ENCODE measurements at places on chromosomes 11 and 22.

DNA sequence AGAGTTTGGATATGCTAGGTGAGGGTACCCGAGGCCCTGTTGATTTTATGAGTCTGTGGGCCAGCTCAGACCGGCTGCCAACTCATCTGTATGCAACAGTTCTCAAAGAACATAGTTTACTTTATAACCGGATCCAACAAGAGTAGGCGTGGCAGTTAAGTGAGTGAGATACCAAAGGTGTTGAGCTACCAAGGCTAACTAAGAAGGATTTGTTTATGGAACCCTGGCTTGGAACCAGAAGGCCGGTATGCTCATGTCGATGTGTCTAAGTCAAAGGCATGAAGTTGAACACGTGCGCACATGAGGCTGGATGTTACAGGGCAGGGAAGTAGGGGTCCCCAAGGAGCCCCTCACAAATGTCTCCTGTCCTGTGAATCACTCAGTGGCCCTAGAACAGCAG, at the start of gene KCNJ1:
KCNJ1 (minus strand) TSS at position 20 of the 400 bp plus-strand sequence. CDS start 27,053 bp downstream, outside the sequence.
- DNase-seq, result no peak

- DNase-seq, result no peak
Observed at GRCh38 chr11:69202511-69203221, 46.9 kb downstream of the SMIM38 start.

- no peak for DNase-seq
Observed at GRCh38 chr11:123169821-123170220, 25.2 kb downstream of the CLMP start.

DNA sequence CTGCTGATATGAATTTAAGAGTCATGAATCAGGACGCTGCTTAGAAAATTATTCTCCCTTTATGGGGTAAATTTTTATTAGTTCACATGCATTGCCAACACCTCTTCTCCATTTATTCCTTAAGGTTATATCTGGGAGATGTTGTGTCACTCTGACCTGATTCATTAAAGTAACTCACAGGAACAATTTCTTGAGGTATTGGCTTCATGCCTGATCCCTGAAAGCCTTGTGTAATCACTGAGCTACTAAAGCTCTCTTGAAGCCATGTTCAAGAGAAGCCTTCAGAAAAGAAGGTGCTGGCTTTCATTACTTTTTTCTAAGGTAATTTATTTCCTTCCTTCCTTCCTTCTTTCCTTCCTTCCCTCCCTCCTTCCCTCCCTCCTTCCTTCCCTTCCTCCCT, 420.6 kb downstream of the RAB38 start:
- no peak for DNase-seq

- no peak for DNase-seq
Observed at GRCh38 chr11:118397448-118397847, 4.0 kb upstream of the ATP5MG start.

DNA sequence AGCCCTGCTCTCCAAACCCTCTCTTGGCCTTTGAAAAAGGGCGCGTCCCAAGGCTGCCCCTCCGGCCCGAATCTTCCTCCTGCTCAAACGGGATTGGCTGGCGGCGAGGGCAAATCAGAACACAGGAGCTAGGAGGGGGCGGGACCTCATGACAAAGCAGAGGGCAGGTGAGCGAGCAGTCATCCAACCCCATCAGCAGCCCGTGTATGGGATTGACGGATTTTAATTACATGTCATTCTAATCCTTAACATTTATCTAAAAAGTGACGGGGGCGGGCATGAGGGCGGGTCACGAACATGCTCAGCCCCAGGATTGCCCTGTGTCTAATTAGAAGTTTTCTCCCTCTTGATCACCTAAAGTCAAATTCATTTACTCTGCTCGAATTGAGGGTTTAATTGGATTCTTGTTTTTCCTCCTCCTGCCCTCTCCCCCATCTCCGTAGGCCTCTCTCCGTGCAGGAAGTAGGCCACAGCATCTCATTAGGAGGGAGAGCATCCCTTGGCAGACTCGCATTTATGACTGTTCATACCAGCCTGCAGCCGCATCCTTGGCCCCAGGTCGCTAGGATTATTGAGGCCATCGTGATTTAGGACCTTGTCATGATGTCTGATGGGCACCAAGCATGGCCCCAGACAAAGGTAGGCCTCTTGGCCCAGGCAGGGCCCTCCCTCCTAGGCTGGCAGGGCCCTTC, 147.1 kb downstream of the CHST1 start:
- no peak for DNase-seq

GRCh38 chr11:2881076-2881980, 4.2 kb downstream of the CDKN1C start:
- no peak for DNase-seq

DNA sequence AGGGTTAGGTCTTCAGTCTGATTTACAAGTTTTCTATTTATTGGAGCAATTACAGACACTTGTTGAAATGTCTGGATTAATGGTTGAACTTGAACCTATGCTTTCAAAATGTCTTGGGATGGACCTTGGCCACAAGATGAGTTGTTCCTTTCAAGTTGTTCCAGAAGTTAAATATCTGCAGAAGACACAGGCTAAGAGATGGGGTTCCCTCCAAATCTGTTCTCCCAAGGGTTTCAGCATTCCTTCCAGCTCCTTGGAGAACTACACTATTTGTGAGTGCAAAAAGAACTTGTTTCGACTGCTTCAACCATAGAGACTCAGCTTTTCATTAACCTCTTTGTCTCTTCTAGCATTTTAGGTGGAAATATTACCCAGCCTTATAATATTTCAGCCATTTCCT, 189.0 kb upstream of the BLID start:
- no peak for DNase-seq

DNA sequence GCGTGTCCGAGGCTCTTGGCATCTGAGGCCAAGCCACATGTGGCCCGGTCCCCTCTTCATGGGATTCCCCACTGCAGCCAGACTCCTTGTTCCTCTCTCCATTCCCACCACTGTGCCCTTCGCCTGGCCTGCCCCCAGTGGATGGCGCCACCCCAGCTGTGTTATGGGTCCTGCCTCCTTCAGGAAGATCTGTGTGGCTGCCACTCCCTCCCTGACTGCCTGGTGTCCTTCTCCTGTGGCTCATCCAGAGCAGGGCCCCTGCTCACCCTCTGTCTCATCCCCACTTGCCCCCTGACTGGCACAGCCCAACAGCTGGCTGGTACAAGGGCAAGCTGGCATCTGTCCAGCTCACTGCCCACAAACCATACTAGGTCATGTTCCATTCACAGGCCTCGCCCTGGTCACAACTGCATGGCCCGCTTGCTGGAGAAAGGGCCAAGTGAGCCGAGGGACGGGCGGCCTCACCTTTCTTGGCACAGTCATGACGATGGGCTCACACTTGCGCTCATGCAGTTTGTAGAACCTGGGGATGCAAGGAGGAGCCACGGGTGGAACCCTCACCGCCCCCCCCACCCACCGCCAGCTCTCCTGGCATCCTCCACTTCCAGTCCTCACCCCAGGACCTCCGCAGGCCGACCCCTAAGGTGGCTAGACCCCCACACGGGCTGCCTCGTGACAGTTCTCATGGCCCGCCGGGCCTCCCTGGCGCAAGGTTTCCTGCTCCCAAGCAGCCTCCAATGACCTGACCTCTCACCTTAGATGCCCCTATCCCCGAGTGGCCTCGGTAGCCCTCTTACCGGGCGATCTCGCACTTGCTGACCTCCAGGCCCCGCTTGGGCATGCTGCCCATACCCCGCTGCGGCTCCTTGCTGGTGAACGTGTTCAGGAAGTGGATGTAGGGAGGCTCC, 2.1 kb upstream of the PTPRCAP start:
- no peak for DNase-seq

All from right lung (tissue), 10 donors.